ENCODE measurements at places on chromosomes 12 and 14.
A peak's percentile ranks its signal among the peaks of the same experiment; 100 is the strongest.

DNA sequence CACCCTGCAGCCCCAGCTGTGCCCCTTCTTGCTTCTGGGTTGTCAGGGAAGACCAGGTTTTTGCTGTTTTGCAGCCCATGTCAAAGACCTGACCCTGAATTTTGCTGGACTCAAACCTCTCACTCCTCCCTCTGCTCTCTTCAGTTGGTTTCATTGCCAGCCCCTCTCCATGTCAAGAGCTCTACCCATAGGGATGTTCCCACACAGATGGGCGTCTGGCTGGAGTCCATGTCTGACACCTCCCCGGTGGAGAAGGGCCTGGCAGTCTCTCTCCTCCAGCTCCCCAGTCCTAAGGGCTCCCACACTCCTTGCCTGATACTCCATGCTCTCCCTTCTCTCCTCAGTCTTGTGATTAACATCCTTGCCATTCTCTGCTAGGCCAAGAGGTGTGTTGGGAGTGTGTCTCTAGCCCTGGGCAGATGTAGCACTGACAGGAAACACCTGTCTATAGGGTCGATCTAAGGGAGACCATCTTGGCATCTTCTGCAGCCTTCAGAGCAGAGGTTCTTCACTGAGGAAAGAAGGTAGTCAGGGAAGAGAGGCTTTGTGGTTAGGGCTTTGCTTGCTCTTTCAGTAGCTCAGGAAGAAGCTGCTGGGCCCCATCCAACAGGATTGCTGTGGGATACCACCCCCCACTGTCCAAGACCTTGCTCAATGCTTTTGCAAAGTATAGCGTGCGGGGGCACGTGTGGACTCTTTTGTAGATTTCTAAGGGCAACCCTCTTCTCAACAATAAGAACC is 4.7 kb downstream of the ASIC1 start:
- no peak for DNase-seq

- DNase-seq, result no peak
Measured at GRCh38 chr14:22715186-22715812, 51.2 kb upstream of the OXA1L start.

DNA sequence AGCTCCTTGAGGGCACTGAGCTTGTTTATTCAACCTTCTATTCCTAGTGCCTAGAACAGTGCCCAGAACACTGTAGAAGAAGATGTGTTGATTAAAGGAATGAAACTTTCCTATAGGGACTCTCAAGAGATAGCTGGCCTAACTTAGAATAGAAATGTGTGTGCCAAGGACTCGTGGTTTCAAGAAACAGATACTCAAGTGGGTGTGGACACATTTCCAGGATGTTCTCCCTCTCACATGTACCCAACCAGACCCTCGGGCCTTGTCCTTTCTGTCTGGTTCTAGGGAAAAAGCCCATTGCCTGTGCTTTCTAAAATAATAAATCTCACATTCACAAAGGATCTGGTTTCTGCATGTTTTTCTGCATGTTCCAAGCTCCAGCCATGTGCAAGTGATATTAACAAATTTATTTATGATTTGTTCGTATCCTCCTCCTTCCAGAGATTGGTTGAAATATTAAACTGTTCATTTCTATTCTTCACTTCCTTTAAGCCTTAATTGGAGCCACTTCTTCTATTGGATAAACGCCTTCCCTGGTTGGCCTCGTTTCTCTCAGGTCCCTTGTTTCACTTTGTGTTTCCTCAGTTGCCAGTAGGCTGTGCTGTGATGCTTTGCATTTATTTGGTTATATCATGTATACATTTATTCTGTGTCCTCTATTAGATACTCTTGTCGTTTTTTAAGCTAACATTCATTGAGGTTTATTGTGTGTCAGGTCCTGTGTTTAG is 89.8 kb downstream of the CRADD start:
- DNase-seq, result peak; percentile 13

DNA sequence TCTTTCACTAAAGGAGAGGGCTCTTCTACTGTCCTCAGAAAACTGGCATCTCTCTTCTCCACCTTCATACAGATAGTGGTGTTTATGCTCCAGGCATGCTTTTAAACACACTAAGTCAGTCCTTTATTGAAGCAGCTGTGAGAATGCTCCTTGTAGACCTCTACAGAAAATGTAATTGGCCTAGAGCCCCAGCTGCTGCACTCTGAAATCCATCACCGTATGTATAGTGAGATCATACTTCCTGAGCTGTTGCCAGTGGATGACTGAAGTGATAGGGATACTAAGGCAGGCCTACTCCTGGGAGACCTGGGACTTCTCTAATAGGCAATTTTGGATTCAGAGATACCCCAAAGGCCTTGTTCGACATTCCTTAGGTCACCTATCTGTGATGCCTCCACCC is 535.4 kb downstream of the RPS29 start:
- DNase-seq, result no peak

DNA sequence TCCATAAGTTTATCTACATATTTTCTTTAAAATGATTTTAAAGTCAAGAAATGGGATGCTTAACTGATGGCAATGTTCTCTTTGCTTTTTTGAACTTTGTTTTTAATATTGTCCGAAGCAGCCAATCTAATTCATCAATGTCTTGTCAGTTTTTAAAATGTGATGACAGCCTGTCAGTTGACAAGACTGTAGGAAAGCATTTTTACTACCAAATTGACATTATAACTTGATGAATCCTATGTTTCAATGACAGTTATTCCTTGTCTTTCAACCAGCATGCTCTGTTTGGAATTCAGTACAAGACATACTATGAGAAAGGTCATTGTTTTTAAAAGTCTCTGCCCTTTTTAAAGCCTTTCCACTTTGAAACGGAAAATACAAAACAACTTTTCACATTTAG is 1073.2 kb downstream of the TMTC2 start:
- DNase-seq, result no peak

- peak; percentile 7 for DNase-seq
Measured at GRCh38 chr14:77681196-77682157, 26.3 kb downstream of the ALKBH1 start.

- DNase-seq, result no peak
Measured at GRCh38 chr12:10214136-10214894, 1.6 kb downstream of the GABARAPL1 start.

- no peak for DNase-seq
Measured at GRCh38 chr14:103624860-103625259, 4.2 kb upstream of the KLC1 start.

DNA sequence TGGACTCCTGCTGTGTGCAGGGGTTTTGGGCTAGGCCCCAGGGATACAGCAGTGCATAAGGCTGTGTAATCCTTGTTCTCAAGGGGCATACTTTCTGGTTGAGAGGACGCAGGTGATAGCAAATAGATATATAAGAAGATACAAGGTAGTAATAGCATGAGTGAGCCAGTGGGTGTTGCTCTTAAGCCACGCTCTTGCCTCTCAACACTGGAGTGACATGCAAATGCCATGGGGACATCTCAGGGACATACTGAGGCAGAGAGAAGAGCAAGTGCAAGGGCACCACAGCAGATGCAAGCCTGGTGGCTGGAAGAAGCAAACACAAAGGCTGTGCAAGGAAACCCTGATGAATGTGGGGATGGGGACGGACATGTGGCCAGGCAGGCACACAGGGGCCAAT is 223.3 kb downstream of the CHST11 start:
- DNase-seq, result peak; percentile 25

GRCh38 chr14:56173365-56173922 is 55.2 kb downstream of the PELI2 start:
- no peak for DNase-seq

- no peak for DNase-seq
Measured at GRCh38 chr12:111437816-111438454, 32.2 kb downstream of the SH2B3 start.

- no peak for DNase-seq
Measured at GRCh38 chr12:74456431-74456830, 81.2 kb upstream of the ATXN7L3B start.

DNA sequence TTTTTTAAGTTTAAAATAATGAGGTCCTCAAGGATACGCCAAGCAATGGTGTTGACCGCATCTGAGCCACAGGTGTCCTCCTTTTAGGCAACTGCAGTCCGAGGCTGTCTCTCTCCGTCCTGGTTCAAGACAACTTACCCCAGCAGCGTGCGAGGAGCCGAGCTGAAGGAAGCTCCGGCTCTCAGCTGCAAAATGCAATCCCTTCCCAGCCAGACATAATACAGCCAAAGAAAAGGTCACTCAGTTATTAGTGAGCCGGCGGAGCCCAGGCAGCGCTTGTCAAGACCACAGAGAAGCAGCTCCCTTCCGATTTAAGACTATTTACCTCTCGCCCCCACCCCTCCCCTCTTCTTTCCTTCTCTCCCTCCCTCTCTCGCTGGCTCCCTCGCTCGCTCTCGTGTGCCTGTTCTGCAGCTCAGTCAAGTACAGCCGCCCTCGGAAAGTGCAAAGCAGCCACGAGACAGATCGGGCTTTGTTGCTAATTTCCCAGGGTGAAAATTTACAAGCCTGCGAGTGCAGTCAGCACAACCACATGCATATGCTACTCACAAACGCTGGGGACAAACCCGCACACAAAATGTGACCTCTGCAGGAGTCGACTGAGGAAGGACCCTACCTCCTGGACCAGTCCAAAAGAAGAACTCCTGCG is 363 bp upstream of the LMO3 start:
- peak; percentile 60 for DNase-seq

GRCh38 chr12:203462-204260 is 10.3 kb downstream of the SLC6A12 start:
- no peak for DNase-seq

- DNase-seq, result no peak
Measured at GRCh38 chr14:50829489-50830043, 1.4 kb downstream of the NIN start.

- no peak for DNase-seq
Measured at GRCh38 chr12:121085506-121086353, 46.7 kb upstream of the OASL start.

GRCh38 chr12:96046543-96047228 is 11.3 kb upstream of the LTA4H start:
- no peak for DNase-seq

GRCh38 chr12:31205054-31205453 is 120.9 kb downstream of the SINHCAF start:
- no peak for DNase-seq

- DNase-seq, result no peak
Measured at GRCh38 chr12:131754184-131754583, 43.3 kb downstream of the SFSWAP start.

DNA sequence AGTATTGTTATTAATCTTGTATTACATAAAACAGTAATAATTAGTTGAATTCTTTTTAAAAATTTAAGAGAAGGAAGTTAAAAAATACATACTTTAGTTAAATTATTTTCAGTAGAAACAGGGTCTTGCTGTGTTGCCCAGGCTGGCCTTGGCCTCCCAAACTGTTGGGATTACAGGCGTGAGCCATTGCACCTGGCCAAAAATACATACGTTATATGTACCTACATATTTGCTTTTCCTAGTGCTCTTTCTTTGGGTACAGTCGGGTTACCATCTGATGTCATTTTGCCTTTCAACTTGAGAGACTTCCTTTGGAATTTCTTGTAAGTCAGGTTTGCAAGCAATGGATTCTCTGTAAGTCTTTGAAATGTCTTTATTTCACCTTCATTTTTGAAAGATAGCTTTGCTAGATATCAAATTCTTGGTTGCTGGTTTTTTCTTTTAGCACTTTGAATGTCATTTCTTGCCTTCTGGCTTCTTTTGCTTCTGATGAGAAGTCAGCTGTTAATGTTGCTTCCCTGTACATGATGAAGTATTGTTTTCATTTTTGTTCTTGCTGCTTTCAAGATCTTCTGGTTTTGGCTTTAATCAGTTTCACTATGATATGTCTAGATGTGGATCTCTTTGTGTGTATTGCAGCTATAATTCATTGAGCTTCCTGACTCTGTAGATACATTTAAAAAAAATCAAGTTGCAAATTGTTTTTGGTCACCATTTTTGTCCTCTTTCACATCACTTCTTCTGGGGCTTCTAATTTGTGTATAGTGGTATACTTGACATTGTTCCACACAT is 84.4 kb downstream of the SPATS2 start:
- DNase-seq, result no peak
